ENCODE measurements at places on chromosomes 6 and 20. TPM values are rescaled to one million over a fixed set of nuclear protein-coding genes. Genes with fewer than 3 reads are reported as not detected.

MUCL3 gene
- total RNA-seq: not detected

MOG gene
- total RNA-seq: not detected

LKAAEAR1 gene
- total RNA-seq: not detected

TFAP2D gene
- not detected for total RNA-seq

C4A gene
- 162 TPM for total RNA-seq

NELFE gene
- 69.3 TPM for total RNA-seq
